Ascending aorta (tissue), 2 donors: ENCODE measurements at places on chromosomes 1 and 21.

DNA sequence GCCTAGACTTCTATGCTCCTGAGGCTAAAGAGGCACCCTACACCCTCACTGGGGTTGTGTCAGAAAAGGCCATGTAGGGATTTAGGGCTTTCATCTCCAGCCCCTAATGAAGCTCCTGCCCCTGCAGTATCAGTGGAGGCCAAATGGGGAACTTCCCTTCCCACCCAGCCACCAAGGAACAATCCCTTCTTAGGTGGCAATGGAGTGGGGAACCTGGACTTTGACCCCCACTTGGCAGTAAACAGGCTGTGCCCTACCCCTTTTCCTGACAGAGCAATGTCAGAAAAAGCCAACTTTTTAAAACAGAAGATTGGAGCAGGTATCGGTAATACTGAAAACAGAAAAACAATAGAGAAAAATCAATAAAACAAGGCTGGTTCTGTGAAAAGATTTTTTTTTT lies 35.5 kb upstream of the SLC19A2 start:
- no peak overlapping the region for H3K4me3 ChIP-seq
- H3K36me3 ChIP-seq, result no peaks in the 10 kb centered on the region
- H3K27me3 ChIP-seq, result no peaks in the 10 kb centered on the region
- H3K4me1 ChIP-seq, result no peaks in the 10 kb centered on the region

DNA sequence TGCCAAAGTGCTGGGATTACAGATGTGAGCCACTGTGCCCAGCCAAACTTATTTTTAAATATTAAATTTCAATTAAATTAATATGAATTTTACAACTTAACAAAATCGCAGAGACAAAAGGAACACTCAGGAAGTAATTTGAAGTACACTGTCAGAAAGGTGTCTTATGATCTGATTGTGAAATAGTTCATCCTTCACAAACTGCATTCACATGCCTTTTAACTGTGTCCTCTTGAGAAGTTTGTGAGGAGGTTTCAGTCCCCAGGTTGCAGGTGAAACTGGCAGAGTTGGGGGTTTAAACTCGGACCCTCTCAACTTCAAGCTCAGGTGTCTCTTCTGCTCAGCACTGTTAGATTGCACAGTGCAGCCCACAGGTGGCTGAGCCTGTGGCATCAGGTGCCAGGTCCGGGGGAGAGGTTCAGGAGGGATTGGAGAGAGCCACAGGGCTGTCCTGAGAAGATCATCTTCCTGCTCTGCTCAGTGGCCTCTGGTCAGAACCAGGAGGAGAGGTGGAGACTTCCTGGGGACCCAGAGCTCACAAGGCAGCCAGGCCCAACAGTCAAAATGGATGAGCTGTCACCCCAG lies 152.3 kb upstream of the RAB4A start:
- H3K4me1 ChIP-seq, result peaks cover 4% of the 10 kb centered on the region
- peak overlapping the region; percentile 72 for H3K27ac ChIP-seq
- H3K36me3 ChIP-seq, result no peaks in the 10 kb centered on the region
- H3K27me3 ChIP-seq, result no peaks in the 10 kb centered on the region

DNA sequence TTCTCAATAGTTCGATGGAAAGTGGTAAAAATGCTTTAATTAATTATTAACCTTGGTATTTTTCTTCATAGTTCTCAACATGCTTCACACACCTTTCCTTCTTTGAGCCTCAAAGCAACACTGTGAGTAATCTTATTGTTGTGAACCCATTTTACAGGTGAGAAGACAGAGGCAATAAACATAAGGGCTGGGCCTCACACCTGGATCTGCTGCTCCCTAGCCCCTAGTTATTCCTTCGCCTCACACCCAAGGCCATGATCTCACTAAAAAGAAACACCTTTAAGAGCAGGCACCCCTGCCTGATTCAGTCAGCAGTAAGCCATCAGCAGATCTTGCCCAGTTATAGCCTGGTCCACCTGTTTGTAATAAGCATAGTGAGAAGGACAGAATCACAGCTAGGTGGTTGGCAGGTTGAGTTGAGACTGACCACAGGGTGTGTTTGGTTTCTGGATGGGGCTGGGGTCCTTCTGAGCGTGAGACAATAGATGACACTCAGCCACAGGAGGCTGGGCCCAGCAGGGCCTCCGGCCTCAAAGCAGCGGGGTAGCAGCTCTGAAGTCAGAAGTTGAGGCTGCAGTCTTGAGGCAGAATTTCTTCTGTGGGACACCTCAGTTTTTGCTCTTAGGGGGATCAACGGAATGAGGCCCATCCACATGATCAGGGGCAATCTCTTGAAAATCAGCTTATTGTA lies 203.9 kb downstream of the RHOU start:
- H3K36me3 ChIP-seq, result no peaks in the 10 kb centered on the region
- H3K4me3 ChIP-seq, result no peak overlapping the region
- H3K4me1 ChIP-seq, result peaks cover 27% of the 10 kb centered on the region
- H3K27me3 ChIP-seq, result no peaks in the 10 kb centered on the region
- H3K27ac ChIP-seq, result peak overlapping the region; percentile 87

DNA sequence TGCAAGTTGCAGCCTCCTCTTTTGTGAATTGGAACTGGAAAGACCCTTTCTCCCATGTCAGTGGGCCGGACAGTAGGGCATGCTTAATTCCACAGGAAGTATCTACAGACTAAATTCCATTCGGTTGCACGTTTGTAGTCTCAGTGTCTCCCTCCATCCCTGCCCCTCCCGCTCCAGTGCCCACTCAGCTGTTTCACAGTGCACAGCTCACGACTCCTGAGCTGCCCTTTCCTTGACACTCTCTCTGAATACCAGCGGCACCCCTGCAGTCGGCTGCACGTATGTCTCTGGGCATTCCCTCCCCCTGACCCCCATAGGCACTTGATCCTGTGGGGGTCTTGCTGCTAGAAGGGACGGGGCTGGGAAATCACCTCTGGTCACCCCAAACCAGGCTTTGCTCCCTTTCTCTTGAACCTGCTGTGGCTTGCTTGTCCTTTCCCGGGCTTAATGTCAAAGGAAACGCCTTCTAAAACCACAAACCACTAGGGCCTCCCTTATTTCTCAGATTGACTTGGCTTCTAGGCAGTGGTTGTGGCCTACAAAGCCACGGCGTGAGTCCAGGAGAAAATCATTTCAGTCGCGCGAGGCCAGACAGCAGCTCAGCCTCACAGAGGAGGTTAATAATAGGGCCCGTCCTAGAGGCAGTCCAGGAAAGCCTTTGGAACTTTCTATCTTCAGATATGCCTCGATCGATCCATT lies 365.3 kb upstream of the PROX1 start:
- DNase-seq, result no peak
- no peak overlapping the region for H3K27ac ChIP-seq
- no peaks in the 10 kb centered on the region for H3K36me3 ChIP-seq
- no peak overlapping the region for H3K4me3 ChIP-seq
- no peaks in the 10 kb centered on the region for H3K27me3 ChIP-seq

GRCh38 chr1:203695116-203695515 lies 68.5 kb downstream of the ATP2B4 start:
- H3K27me3 ChIP-seq, result no peaks in the 10 kb centered on the region
- peak overlapping the region; percentile 87 for H3K27ac ChIP-seq
- H3K4me3 ChIP-seq, result no peak overlapping the region
- peak; percentile 92 for DNase-seq
- peaks cover 17% of the 10 kb centered on the region for H3K36me3 ChIP-seq

DNA sequence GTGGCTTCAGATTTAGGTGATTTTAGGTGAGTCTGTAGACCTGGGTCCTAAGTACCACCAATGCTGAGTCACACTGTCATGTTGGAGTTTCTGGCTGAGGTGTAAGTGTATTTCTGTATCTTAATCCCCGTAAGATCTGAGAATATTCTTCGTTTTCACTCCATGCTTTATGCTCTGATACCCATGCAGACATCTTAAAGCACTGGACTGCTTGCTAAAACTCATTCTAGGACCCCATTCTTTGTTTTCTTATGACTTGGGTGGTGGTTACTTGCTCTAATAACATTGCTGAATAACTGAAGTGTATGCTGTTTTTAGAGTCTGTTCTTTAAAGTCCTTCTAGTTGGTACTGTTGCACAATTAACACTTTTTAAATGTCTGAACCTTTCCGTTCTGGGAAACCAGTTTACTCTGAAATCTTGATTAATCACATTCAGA lies 36.6 kb downstream of the CDC42 start:
- H3K4me3 ChIP-seq, result no peak overlapping the region
- no peak for DNase-seq
- peaks cover 29% of the 10 kb centered on the region for H3K4me1 ChIP-seq
- peaks cover 31% of the 10 kb centered on the region for H3K36me3 ChIP-seq

- peaks cover 6% of the 10 kb centered on the region for H3K4me1 ChIP-seq
- no peak for DNase-seq
- H3K27ac ChIP-seq, result no peak overlapping the region
- H3K36me3 ChIP-seq, result no peaks in the 10 kb centered on the region
- H3K27me3 ChIP-seq, result no peaks in the 10 kb centered on the region
- H3K4me3 ChIP-seq, result no peak overlapping the region
Measured at GRCh38 chr1:234368320-234369032, 4.8 kb upstream of the COA6 start.

DNA sequence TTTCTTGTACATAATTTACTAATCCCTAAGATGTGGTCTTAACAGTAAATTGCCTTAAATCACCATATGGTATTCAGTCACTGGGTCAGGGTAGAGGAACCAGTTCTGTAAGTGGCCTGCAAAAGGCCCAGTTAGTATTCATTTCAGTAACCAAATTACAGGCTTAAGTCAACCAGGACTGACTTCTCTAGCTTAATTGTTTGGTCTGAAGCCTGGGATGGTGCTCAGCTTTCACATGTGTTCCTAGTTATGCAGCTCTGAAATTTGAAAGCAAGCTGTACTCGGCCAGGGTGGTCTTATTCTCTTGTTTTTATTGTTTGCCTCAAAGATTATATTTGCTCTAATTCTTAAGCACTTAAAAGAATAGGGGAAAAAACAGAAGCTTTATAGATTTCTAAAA lies 144.6 kb downstream of the MAGI3 start:
- H3K27me3 ChIP-seq, result no peaks in the 10 kb centered on the region
- H3K4me1 ChIP-seq, result no peaks in the 10 kb centered on the region
- H3K36me3 ChIP-seq, result no peaks in the 10 kb centered on the region
- no peak overlapping the region for H3K4me3 ChIP-seq

DNA sequence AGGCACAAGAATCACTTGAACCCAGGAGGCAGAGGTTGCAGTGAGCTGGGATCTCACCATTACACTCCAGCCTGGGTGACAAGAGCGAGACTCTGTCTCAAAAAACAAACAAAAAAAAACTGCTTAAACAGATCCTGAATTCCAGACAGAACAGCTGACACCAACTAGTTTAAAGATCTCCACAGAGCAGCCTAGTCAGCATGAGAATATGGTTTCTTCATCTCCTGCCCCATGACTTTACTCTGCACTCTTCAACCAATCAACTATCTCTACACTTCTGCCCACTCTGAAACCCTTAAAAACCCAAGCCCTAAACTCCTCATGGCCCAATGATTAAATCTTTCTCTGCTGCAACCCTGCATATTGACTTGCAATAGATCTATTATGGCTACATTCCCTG lies 7.5 kb upstream of the PRRC2C start:
- H3K27ac ChIP-seq, result no peak overlapping the region
- no peaks in the 10 kb centered on the region for H3K36me3 ChIP-seq
- H3K27me3 ChIP-seq, result no peaks in the 10 kb centered on the region
- H3K4me1 ChIP-seq, result peaks cover 2% of the 10 kb centered on the region
- no peak overlapping the region for H3K4me3 ChIP-seq

DNA sequence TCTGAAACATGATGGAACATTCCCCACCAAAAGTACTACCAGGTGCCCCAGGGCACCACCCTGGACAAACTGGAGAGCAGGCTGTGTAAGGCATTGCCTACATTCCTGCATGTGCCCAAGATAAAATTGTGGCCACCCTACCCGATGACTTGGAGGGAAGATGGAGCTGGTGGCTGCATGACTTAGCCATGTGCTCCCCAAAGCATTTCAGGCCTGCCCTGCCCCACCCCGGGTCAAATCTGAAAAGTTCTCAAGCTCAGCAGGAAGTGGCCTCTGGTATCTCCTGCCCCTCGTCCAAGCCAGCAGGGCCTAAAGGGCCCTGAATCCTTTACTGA lies 8.5 kb downstream of the CD2 start:
- no peaks in the 10 kb centered on the region for H3K4me1 ChIP-seq
- H3K27me3 ChIP-seq, result no peaks in the 10 kb centered on the region
- H3K4me3 ChIP-seq, result no peak overlapping the region
- no peak for DNase-seq
- H3K27ac ChIP-seq, result no peak overlapping the region

GRCh38 chr21:43287795-43288755 lies 119.3 kb downstream of the CRYAA start:
- H3K27ac ChIP-seq, result no peak overlapping the region
- no peaks in the 10 kb centered on the region for H3K4me1 ChIP-seq
- no peaks in the 10 kb centered on the region for H3K27me3 ChIP-seq
- no peak for DNase-seq
- H3K4me3 ChIP-seq, result no peak overlapping the region
- H3K36me3 ChIP-seq, result no peaks in the 10 kb centered on the region

GRCh38 chr1:52640697-52641096 lies 7.7 kb downstream of the SHISAL2A start:
- no peaks in the 10 kb centered on the region for H3K4me1 ChIP-seq
- H3K4me3 ChIP-seq, result no peak overlapping the region
- H3K36me3 ChIP-seq, result no peaks in the 10 kb centered on the region
- H3K27ac ChIP-seq, result no peak overlapping the region
- no peaks in the 10 kb centered on the region for H3K27me3 ChIP-seq

GRCh38 chr1:83954166-83954823 lies 44.6 kb downstream of the TTLL7 start:
- no peaks in the 10 kb centered on the region for H3K27me3 ChIP-seq
- H3K4me1 ChIP-seq, result peaks cover 16% of the 10 kb centered on the region
- no peaks in the 10 kb centered on the region for H3K36me3 ChIP-seq
- H3K4me3 ChIP-seq, result no peak overlapping the region
- H3K27ac ChIP-seq, result no peak overlapping the region
- no peak for DNase-seq
